ENCODE measurements at places on chromosomes 5 and 9.
A peak's percentile ranks its signal among the peaks of the same experiment; 100 is the strongest.

DNA sequence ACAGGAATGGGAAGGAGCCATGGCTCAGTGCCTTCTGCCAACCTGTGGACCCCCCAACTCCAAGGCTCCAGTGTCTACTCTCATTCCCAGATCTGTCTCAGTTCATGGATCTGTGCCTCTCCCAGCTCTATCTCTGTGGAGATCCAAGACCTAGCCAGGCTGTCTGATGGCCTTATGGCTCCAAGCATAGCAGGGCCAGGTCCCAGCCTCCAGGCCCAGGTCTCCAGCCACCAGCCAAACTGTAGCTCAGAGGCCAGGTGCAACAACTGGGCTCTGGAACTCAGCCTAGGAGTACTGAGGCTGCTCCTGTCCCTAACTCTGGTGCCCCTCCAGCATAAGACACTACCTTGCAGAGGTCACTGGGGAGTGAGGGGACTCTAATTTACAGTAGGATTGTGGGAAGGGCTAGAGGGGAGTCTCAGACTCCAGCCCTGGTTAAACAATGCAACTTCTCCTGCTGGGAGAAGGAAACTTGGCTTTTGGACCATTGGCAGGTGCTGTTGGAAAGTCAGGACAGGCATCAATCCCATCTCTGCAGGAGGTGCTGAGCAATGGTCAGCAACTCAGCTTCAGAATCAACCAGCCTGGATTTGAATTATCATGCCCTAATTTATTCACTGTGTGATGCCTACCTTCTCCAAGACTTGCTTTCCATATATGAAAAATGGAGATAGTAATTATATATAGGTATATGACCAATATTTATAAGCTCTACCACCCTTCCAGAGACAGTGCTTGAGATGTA is 63.0 kb downstream of the PCDH1 start:
- no peak for DNase-seq

GRCh38 chr9:109481856-109482255 is 16.3 kb downstream of the PTPN3 start:
- DNase-seq: no peak

DNA sequence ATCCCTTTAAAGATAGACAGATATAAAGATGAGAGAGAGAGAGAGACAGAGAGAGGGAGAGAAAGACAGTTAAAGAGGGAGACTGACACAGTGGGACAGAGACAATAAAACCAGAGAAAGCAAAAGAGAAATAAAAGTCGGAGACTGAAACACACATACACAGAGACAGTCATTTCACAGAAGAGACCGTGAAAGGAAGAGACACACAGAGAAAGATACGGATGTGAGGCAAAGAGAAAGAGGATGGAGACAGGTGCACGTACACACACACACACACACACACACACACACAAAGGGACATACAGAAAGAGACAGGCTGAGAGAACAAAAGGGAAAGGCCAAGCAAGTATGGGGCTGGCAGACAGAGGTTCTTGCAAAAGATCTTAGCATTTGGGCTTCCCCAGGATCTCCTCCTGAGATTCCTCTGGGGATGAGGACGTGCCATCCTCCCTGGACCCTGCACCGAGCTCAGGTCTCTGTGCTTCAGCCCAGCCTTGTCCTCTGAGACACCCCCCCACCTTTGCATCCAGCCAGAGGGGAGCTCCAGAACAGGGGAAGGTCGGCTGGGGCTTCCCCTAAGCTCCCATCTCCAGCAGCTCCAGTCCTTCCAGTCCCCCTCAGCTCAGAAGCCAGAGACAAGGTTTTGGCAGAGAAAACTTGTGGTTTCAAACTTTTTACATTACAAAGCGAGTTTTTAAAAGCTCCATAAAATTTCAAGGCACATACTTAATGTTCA is 318.4 kb upstream of the PANK3 start:
- no peak for DNase-seq

- peak; percentile 79 for DNase-seq
Observed at GRCh38 chr5:78648359-78649210, at the start of gene LHFPL2. TSS of gene LHFPL2 (minus strand) at chr5:78648772. CDS start at chr5:78510213, 138,559 bp downstream.
